ENCODE measurements at places on chromosomes 1 and 21. TPM values are rescaled to one million over a fixed set of nuclear protein-coding genes. Genes with fewer than 3 reads are reported as not detected.

- peak; percentile 54 for DNase-seq
Observed at GRCh38 chr1:229127301-229127700, 143.6 kb upstream of the RAB4A start.

DNA sequence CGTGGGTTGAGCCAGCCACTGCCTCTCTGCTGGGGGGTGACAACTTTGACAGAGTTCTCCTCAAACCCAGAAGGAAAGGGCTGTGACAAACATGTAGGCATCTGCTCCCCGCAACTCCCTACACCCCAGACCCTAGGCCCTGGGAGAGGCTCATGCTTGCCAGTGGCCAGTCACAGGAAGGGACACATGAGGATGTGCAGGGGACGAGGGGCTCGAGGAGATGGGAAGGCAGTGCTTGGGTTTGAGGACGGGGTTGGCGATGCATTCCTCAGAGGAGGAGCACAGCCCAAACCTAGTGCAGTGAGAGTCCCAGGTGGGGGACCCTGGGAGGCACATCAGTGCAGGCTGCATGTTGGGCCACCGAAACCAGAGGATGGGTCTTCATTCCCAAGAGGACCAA is 62.1 kb downstream of the STUM start:
- no peak for DNase-seq

GRCh38 chr1:182340233-182341058 is 51.1 kb downstream of the GLUL start:
- DNase-seq, result no peak

FCGR1A gene
- total RNA-seq, result not detected

DNA sequence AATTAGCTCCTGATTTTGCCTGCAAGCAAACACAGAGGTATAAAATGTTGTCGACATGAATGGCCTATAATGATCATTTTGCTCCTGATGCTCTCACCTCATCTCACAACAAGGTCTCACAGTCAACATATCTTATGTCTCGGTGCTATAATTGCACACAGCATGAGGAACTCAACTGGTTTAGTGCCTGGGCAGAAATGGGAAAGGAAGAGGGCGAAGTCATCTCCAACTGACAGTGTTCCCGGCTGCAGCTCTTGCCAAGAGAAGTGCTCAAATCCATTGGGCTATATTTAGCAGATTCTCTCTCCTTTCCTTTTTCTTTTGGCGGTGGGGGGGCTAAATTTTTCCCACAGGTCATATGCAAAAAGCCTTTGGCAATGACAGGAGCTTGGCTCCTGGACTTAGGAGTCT is 53.0 kb downstream of the SLC45A1 start:
- DNase-seq, result no peak

ALX3 gene
- not detected for total RNA-seq

PPIAL4G gene
- total RNA-seq, result not detected

DNA sequence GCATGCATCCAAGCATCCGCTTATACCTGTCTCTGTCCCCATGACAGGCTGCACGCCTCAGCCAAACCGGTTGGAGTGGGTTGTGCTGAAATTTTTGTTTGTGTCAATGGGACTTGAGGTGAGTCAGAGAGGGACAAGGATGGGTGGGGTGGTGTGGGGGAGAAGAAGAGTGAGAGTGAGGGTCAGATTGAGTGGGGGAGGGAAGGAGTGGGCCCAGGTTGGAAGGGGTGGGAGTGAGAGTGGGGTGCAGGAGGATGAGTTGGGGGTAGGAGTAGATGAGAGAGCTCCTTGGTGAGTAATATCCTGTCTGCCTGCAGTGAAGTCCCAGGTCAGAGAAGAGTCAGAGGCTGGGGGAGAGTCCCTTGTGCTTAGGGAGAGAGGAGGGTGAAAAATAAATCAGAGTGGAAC is 3.3 kb upstream of the NECTIN4 start:
- peak; percentile 58 for DNase-seq

GRCh38 chr21:15732290-15732995 is 2.7 kb downstream of the USP25 start:
- no peak for DNase-seq

CELA2B gene
- total RNA-seq, result not detected

GRCh38 chr1:228494970-228495853 is 8.0 kb downstream of the RNF187 start:
- DNase-seq, result no peak

DNA sequence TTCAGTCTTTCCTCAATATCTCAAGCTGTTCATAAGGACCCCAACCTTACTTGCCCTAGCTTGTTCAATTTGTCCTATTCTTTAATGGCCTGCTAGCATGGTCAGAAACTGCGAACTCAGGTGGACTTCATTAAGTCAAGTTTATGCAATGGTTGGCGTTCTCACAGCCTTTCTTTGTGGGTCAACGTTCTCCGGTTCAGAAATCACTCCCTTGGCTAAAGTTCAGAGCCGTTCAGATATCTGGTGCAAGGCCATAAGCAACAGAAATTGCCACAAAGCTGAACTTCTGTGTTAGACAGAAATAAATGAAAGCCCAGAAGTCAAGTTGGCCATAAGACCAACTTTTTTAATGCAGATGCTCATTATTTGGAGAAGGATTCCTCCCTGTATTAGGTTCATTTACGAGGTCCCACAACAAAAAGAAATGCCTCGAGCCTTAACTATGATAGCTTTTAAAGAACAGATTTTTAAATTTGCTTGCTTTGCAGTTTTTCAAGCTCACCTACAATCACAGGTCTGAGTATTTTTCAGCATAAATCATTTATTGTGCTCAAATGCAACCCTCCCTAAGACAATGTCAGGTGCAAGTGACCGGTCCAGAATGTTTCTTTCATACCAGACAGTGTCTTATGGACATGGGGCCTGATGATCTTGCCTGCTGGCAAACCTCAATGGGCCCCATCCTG is 140.2 kb upstream of the COL11A1 start:
- no peak for DNase-seq

DNA sequence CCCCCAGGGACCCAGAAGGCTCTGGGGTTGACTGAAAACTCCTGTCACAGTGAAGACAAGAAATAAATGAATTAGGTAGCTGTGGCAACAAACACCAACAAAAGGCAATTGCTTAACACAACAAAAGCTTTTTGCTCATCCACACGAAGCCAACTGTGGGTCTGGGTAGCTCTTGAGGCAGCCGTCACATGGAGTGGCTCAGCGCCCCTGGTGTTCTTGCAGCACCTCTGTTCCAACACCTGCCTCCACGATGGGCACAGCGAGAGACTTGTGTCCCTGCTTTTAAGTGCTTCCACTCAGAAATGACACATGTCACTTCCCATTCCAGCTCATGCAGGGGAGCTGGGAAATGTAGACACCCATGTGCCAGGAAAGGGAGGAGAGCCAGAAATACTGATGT is 364.5 kb upstream of the DUSP10 start:
- DNase-seq, result no peak

GRCh38 chr1:72847651-72848050 is 565.3 kb upstream of the NEGR1 start:
- no peak for DNase-seq

GRCh38 chr1:174265282-174265681 is 106.0 kb downstream of the RABGAP1L start:
- no peak for DNase-seq

CFAP107 gene
- not detected for total RNA-seq

DNA sequence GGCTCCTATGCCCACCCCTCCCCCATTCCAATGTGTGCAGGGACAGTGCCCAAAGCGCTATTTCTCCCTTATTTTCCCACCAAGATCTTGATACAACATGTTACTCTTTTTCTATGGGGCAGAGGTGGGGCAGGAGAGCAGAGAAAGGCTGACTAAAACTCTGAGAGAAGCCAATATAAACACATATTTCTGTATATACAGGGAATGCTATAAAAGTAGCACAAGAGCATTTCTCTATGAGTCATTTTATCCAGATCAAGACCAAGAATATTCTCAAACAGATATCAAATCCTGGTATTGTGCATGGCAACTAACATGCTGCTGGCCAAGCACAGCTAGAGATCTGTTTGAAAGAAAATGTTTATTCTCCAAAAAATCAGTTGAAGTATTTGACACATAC is 7.3 kb downstream of the WDR26 start:
- DNase-seq, result no peak

All from activated naive CD8-positive, alpha-beta T cell treated with anti-CD3 and anti-CD28 coated beads for 36 hours (primary cell).